ENCODE measurements at places on chromosomes 1 and 21.
A peak's percentile ranks its signal among the peaks of the same experiment; 100 is the strongest.

- DNase-seq = no peak
Observed at GRCh38 chr1:233598891-233599541, 14.9 kb upstream of the KCNK1 start.

- DNase-seq = peak; percentile 57
Observed at GRCh38 chr1:46532498-46533178, 18.8 kb downstream of the KNCN start.

DNA sequence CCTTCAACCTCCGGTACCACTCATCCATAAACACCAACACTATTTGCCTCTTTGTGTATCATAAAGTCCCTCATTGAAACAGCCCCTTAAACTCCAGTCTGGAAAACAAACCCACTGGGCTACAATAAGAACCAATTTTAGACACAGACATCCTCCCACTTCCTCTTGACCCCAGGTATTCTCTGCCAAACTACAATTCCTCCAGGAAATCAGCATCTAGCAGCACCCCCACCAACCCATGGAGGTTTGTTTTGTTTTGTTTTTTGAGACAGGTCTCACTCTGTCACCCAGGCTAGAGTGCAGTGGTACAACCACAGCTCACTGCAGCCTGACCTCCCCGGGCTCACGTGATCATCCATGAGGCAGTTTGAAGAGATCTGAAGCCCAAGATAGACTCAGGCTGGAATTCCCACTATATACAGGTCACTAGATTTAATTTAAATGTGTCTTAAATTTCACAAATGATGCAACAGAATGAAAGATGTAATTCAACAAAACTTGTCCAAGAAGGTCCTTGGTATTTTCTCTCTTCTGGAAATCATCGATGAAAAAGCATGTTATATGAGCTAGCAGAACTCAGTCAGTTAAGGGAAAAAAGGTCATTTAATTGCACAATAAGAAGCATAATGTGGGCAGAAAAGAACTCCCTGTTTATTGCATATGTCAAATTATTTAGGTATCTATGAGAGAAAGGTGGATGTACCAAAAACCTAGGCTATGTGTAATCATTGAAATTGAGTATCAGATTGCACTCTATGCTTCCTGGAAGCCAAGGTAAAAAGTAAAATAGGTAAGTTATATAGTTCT is 30.3 kb downstream of the TCP10L start:
- DNase-seq = no peak

DNA sequence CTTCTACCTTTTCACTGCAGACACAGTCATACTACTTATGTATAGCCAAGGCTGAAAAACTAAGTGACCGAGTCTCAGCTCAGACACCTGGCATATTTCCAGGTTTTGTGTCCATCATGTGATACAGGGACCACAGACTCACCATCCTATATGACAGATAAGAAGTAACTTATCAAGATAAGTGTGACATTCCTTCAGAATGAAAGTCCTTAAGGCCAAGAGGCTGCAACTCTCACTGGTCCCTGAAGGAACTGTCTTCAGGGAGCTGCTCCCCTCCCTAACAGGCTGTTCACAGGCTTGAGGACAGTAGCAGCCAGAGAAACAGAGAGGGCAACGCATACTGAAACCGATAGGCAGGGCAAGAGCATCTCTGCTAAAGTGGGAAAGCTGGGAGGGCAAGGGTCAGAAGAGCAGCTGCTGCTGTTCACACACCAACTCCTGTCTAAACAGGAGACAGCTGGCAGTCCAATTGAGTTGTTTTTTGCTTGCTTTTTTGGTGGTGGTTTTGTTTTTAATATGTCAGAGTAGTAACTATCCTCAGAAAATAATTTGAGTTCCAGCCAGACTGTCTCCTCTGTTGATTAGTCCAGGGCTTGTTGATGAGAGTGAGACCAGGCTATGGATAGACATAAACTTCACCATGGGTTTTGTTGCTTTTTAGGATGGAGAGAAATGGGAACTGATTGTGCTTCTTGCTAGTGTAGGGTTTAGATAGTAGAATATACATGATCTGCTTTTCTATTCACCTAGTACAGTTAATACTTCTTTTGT is 67.7 kb downstream of the MACF1 start:
- no peak for DNase-seq

DNA sequence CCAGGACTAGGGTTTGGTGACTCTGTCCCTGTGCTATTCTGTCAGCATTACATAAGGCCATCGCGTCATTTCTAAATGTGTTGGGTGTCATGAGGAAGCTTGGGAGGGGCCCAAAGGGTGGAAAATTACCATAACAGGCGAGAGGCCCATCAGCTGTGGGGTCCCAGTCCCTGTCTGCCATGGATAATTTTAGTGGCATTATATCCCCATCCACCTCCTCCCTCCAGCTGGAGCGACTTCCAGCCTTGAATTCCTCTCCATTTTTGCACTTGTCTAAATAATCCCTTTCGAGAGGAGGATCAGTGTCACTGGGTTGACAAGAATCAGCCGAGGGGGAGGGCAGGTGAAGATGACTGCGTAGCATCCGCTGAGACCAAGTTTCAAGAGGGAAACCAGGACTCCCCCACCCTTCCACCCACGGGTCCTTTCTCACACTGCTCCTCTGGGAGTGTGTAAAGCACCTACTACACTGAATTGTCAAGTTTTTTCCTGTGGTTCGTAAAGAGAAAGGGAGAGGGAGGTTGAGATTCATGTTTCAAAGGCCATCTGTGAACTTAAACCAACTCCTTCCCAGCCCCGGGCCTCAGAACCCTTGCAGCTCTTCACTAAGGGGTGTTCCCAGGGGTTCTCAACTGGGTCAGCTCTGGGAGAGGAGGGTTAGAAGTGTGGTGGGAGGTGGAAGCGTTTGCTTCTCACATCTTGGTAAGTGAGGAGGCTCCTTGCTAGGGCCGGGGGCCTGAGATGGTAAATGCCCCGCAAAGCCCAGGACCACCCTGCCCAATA is 29.2 kb downstream of the VASH2 start:
- DNase-seq = no peak

DNA sequence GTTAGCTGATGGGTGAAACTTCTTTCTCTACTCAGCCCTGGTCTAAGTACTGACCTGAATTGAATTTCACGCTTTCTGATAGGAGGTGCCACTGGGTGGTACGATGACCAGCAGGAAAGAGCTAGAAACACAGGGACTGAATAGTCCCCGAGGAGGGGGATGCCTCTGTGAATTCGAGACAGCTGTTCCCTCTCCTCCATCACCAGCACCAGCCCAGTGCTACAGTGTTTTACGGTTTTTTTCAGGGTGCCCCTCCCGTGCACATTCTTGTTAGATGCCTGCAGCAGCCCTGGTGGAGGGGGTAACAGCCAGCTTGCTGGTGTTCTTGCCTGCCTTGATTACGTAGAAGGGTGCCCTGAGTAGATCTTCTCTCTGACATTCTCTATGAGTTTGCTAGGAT is 7.1 kb downstream of the HUNK start:
- no peak for DNase-seq

- no peak for DNase-seq
Observed at GRCh38 chr1:153475282-153475681, 14.8 kb upstream of the S100A7 start.

DNA sequence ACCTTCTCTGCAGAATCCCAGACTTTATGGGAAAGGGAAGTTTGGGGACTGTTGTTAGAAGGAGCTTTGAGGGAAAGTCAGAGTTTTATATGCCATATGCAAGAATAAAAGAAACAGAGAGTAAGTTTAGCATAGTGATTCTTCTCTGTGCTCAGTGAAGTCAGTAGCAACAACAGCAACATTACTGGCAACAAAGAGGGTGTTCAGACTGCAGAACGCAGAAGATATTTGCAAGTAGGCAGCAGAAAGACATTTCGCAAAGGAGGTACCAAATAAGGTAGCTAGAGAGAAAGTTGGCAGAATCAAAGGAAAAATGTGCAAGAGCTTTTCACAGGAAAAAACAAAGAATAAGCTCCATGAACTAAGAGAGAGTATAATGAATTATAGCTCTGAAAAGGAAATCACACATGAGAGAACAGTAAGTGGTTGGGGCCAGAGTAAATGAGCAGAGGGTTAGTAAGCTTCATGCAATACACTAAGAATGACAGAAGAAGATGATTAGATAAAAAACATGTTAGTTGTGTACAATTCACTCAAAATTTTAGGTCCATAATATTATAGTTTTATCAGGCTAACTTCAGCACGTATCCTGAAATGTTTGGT is 98.1 kb downstream of the NEGR1 start:
- no peak for DNase-seq

DNA sequence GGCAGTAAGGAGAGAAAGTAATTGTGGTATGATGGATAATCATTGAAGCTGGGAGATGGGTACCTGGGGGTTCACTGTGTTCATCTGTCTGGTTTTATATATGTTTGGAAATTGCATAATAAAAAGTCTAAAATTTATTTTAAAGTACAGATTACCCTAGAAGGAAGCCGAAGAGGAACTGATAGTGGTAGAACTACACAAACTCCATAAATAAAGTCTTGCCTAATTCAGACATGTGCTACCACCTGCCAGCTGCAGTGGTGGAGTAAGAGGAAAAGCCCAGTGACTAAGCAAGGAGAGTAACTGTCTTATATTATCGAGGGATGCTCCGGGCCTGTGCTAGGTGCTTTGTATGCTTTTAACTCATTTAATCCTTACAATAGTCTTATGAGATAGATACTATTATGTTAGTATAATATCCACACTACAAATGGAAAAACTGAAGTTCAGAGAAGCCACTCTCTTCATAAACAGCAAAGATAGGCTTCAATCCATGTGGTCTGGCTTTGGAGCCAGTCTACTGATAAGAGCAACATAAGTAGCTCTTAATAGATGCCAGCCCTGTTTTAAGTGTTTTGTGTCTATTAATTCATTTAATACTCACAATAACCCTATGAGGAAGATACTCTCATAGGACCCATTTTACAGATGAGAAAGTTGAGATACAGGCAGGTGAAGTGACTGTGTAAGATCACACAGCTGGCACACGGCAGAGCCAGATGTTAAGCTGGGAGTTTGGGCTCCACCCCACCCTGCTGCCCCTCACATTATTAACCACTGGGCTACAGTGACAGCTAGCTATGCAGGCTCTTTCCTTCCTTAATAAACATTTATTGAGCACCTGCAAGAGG is 56.8 kb upstream of the HNRNPU start:
- DNase-seq = no peak

DNA sequence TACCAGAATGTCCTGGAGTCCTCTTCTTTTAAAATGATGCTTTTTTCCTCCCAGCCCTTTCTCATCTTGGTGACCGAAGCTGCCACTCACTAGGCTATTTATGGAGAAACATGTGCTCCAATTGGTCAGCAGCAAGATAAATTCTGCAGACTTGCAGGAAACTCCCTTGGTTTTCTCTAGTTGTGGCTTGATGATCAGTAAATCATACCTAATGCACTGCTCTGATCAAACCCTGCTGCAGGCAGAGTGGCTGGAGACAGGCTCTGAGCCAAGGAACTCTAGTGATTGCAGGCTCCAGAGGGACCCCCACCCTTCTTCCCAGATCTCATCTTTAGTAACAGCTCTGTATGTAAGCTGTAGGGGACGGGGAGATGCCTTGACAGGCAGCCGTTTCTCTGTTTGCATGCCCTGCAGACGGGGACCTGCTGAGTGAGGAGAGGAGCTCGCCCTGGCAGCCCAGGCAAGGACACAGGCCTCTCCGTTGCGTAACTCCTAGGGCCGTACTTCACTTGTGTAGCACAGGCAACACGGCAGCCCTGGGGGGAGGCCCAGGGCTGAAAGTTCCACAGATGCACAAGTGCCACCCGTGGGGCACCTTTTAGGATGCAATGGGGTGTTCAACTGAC is 14.5 kb downstream of the SLC6A17 start:
- DNase-seq = no peak

- DNase-seq = no peak
Observed at GRCh38 chr21:35587841-35588380, 472.4 kb downstream of the SETD4 start.

DNA sequence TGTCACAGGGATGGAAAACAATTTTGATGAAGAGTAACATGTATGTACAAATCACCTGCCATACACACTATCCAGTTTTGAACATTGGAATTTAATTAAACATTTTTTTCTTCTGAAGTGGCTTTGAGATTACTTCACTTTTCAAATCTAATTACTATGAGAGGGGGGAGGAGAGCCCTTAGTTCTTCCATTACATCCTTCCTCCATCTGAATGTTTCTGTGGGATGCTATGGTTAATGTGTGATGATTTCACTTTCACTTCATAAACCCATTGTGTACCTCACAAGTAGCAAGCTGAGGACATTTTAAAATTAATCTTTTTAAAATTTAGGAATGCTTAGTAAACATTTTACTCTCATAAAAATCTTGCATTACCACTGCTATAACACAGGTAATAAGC is 156.9 kb downstream of the RUNX1 start:
- DNase-seq = no peak
